ENCODE measurements at places on chromosomes 5 and 9.
A peak's percentile ranks its signal among the peaks of the same experiment; 100 is the strongest.

- no peak for DNase-seq
These were observed 184.9 kb upstream of the SLC12A2 start for GRCh38 chr5:127898551-127899213.

DNA sequence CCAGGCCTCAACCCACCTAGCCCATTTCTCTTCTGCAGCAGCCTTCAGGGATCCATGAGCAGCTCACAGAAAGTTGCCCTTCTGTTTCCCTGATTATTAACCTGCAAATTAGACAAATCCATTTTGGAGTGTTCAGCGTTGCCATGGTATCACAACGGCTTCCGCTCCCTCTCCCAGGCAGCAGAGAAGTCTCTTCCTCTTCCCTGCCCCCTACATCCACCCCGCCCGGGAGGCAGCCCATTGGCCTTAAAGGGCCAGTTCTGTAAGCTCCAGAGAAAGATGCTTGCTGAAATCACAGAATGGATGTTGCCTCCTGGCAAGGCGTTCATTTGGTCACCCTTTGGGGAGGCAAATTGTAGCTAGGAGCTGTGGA is 47.7 kb upstream of the BOD1 start:
- no peak for DNase-seq

DNA sequence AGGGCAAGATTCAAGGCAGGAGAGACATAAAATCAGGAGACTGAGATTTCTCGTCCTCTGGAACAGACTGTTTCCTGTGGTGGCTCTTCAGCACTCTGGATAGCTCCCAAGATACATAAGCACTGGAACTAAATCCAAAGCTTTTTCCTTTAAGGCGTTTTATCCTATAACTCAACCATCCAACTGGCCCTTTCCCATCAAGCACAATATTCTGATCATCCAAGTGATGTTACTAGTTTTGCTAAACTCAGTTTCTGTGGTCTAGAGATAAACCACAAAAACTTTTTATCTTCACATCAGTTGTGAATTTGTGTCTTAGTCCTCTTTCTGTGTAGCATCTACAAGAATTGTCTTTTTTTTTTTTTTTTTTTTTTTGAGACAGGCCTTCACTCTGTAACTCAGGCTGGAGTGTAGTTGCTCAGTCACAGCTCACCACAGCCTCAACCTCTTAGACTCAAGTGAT is 299.4 kb downstream of the COX7C start:
- no peak for DNase-seq

DNA sequence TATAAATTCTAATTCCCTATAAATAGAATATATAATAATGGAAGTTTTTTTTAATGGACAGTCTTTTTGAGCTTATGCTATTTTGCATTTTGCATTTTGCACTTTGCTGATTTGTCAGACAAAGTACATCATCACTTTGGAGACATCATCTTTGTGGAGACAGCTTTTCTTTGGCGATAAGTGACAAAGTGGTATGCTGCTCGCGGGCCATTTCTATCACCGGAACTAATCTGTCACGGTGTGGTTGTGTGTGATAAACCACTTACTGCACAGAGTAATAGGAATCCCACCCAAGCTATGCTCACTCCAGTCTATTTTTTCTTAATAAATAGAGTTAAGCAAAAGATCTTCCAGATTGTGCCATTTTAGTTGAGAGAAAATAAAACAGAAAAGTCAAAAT is 133.1 kb downstream of the MACIR start:
- DNase-seq = no peak

- DNase-seq = peak; percentile 8
These were observed 1089.2 kb downstream of the PTPRD start for GRCh38 chr9:9523476-9524139.

GRCh38 chr5:14487897-14488570 is 93.6 kb upstream of the OTULINL start:
- no peak for DNase-seq

DNA sequence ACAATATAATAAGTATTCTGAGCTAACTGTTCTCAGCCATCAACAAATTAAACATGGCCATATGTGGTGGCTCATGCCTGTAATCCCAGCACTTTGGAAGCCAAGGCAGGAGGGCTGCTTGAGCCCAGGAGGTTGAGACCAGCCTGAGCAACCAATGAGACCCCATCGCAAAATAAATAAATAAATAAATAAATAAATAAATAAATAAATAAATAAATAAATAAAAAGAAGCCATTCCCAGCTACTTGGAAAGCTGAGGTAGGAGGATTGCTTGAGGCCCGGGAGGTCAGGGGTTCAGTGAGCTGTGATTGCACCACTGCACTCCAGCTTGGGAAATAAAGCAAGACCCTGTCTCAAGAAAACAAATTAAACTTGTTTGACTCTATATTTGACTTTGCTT is 1256.4 kb downstream of the EFNA5 start:
- DNase-seq = no peak

GRCh38 chr9:31135567-31135966 is 1248.9 kb upstream of the ACO1 start:
- DNase-seq = no peak

GRCh38 chr5:175025077-175025476 is 300.7 kb downstream of the MSX2 start:
- no peak for DNase-seq

DNA sequence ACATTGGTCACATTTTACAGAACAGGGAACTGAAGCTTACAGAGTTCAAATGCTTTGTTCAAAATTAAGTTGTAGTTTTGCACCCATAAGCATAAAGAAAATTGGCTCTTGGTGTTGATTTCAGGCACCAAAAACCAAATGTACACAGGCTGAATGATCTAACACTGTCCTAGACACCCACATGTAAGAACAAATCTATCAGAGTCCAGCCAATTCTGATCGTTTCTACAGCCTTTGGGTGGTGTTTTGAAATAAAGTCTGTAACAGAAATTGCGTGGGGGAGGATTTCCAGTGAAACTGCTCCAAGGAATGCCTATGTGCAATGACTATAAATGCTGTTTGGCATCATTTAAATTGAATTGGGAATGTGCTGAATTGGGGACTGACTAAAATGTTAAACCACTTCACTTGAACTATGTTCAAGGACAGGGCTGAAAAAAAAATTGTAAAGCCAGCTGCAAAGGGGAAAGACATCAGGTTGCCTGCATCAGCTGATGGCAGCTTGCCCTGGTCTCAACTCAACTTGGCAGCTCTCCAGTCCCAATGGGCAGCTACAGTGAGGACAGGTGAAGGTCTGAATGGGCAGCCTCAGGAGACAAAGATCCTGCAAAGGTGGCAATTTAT is 92.2 kb upstream of the TRPC7 start:
- peak; percentile 72 for DNase-seq

DNA sequence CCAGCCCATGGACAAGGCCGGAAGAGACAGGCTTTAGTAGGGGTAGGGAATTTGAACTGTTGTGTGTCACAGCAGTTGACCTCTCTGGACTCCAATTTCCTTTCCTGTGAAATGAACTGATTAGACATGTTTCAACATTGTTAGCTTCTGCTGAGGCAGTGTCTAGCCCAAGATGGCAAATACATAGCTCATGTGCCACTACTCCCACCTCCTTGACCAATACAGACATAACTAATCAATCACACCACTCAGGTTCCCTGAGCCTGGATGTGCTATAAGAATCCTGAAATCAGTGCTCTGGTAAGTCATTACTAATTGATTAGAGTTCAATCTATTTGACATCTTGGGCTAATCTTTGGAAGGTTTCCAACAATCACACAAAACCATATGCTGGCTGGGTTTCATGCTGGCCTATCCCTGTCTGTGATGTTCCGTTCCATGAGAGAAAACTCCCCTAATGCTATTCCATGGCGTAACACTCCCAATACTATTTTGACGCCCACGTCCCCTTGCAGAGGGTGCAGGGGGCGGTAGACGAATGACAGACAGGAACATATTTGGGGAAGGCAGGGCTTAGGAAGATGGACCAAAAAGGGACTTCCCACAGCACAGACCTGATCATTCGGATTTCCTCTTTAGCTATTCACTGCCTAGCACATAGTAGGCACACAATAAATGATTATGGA is 95.2 kb downstream of the PDE6A start:
- DNase-seq = no peak

GRCh38 chr5:150626853-150627276 is 13.6 kb upstream of the SYNPO start:
- no peak for DNase-seq

- no peak for DNase-seq
These were observed 13.3 kb downstream of the ODF2 start for GRCh38 chr9:128469070-128469469.

- DNase-seq = no peak
These were observed 9.3 kb downstream of the FBN2 start for GRCh38 chr5:128528637-128529255.

DNA sequence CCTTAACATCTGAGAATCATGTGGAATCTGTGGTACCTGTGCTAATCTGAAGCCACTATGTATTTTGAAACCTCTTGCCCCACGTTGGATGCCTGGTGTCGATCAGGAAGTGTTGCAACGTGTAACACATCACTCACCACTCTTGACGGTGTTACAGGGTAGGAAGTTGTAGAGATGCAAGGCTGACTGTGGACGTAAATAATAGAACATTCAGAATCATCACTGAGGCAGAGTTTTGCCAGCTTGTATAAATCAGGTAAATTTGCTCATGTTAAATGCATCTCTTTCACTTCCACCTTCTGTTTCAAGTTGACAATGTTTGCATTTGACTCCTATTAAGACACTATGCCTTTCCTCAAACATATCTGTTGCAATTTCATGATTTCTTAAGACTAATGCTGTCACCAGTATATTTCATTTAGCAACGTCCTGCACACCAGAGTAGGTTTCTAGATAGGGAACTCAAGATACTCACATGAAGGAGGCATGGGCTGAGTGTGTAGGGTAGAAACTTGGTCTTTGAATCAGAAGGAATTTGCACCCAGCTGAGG is 38.1 kb downstream of the BASP1 start:
- DNase-seq = no peak

DNA sequence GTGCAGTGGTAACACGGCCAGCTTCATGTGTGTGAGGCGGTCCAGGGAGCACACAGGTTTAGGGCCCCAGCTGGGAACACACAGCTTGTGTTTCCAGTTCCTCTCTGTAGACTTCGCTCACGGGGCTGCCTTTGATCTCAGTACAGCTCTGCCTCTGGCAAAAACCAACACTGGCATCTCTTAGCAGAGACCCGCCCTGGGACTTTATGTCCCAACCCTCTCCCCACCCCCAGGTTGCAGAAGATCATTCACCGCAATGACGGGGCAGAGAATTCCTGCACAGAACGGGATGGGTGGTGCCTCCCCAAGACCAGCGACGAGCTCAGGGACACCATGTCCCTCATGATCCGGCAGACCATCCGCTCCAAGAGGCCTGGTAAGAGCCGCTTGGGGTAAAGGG is 5.2 kb upstream of the CEL start:
- DNase-seq = no peak

DNA sequence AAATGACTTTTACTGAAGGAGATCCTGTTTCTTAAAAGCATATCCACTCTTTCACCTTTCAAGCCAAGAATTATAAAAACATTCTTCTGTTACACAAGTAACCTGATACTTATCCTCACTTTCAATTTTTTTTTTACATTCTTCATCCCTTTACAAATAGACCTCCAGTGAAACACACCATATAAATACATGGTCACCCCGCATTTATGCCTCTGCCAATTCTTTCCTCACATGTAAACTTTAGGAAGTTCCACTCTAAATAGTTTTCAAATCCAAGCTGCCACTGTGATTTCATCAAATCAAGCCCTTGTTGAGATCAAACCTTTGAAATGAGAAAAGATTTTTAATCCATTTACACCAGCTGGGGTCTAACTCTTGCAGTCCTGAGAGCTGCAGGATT is 40.0 kb downstream of the GAS1 start:
- DNase-seq = no peak

- DNase-seq = no peak
These were observed 46.8 kb upstream of the PLPP6 start for GRCh38 chr9:4615251-4615650.

DNA sequence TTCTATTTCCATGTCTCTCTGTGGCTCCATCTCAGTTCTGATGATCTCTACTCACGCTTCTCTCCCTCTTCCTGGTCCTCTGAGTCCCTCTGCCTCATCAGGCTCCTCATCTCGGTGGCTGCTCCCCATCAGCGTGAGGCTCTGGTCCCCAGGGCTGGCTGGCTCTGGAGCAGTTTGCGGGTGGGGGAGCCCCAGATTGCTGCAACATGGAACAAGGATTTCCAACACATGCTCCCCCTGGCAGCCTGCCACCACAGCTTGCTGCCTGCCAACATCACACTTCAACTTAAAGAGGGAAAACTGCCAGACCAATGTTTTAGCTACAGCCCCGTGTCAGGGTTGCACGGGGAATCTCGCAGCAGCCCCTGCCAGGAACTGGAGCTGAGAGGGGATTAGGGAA is 77.2 kb upstream of the NEK6 start:
- DNase-seq = peak; percentile 90

DNA sequence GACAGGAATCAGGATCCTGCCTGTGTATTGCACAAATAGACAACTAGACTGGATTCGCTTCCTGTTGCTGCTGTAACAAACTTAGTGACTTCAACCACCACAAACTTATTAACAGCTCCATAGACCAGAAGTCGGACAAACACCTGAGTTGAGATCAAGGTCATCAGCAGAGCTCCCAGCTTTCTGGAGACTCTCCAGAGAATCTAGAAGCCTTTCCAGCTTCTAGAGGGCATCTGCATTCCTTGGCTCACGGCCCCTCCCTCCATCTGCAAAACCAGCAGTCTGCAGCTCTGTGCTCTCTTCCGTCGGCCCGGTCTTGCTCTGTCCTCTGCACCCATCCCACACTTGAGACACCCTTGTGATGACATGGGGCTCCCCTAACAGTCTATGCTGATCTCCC is 99.1 kb downstream of the KCNT1 start:
- no peak for DNase-seq

DNA sequence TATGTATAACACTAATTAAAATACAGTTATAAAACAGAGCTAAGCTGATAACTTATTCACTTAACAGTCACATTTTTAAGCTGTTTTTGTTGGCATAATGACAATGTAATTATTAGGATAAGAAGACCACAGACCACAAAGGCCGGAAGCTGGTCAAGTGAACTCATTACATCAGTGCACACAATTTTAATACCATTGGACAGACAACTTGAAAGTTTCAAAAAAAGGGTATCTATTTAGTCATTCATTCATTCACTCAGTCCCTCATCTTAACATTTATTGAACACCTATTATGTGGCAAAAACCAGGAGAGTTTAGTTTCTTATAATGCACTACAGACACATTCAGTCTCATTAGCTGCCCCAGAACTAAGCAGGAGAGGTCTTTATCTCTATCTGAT is 11.6 kb downstream of the ERP44 start:
- no peak for DNase-seq

DNA sequence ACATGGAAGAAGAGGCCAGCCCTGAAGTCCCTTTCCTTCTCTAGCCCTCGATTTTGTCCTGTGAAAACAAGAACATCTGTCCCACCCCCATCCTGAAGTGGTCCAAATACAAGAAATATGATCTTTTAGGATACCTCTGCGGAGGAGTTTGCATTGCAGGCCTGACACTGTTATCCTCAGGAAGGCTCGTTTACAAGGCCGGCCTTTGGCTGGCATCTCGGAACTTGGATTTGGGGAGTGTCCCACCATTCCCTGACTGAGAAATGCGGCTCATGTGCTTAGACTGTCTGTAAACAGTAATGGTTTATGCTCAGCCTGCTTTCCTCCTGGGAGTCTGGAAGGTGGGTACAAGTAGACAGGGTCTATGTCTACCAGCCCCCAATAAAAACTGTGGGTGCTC is 26.4 kb downstream of the WHRN start:
- DNase-seq = no peak

Measured in DMS79 treated with DMSO at 0.1 percent for 48 hours (cell line).